ENCODE measurements at places on chromosomes 12 and 14.

GRCh38 chr12:47270782-47271664, 191.3 kb upstream of the AMIGO2 start:
- peak; percentile 63 for DNase-seq

- peak; percentile 25 for DNase-seq
These were observed at the start of gene FERMT2 for GRCh38 chr14:52950898-52951680. TSS of gene FERMT2 (minus strand) at chr14:52951050. CDS start at chr14:52950568, 482 bp downstream.

DNA sequence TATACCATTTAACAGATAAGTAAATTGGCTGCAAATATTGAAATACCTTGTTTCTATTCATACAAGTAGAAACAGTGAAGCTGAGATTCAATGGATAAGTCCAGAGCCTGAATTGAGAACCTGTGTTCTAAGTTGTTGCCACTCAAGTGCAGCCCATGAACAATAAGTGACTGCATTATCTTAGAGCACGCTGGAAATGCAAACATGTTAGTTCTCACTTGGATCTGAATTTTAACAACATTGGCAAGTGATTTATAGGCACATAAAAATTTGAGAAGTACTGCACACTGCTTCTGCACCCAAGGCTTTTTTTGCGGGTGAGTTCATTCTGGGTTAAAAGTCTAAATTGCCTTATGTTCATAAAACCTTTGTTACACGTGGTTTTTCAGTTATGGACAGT, 484.3 kb downstream of the NAV3 start:
- no peak for DNase-seq

DNA sequence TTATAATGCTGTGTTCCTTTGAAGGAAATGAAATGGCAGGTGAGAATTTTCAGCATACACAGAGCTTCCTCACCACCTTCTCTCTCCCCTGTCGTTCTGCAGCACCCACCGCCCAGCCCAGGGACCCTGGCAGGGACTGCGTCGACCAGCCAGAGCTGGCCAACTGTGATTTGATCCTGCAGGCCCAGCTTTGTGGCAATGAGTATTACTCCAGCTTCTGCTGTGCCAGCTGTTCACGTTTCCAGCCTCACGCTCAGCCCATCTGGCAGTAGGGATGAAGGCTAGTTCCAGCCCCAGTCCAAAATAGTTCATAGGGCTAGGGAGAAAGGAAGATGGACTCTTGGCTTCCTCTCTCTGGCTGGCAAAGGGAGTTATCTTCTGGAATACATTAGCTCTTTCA, 35.1 kb downstream of the PAPLN start:
- no peak for DNase-seq

- DNase-seq, result peak; percentile 38
These were observed 89.4 kb downstream of the GALNT8 start for GRCh38 chr12:4809449-4810218.

- peak; percentile 79 for DNase-seq
These were observed 35.5 kb upstream of the TSPAN9 start for GRCh38 chr12:3041558-3042164.

- no peak for DNase-seq
These were observed 209.2 kb upstream of the C14orf180 start for GRCh38 chr14:104370256-104370870.

- DNase-seq, result no peak
These were observed 240.2 kb downstream of the PAX9 start for GRCh38 chr14:36901861-36902260.

DNA sequence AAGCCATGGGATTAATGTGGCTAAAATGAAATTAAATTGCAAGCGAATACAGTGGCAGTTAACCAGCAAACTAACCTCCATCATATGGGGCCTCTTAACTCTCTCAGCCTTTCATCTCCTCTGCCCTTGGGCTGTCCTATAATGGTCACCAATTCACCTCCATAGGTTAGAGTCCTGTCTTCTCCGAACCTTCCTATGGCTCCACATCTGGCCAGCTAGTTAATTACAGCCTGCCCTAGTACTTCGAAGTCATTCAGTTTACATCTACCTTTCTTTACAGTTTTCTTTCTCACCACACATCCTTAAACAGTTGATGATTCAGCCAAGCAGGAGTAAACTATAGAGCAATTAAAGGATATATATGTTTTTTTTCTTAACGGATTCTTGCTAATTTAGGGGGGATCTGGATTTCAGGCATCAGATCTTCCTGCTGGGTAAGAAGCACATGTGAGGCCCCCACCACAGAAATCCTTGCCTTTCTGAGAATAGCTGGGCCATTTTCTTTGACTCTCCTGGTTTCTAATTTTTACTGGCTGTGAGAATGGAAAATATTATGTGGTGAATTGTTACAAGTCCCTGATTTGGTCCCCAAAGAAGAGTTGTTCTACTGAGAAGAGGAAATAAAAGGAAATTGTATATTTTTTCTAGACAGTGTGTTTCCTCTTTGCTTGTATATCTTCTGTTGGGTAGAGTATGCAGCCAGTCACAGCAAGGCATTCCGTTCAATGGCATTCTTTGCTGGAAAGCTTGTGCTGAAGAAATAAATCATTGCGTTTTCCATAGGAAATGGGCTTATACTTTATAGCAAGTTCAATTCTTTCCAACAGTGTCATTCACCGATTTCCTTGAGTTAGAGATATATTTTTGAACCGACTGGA, 16.7 kb downstream of the HMGA2 start:
- no peak for DNase-seq

DNA sequence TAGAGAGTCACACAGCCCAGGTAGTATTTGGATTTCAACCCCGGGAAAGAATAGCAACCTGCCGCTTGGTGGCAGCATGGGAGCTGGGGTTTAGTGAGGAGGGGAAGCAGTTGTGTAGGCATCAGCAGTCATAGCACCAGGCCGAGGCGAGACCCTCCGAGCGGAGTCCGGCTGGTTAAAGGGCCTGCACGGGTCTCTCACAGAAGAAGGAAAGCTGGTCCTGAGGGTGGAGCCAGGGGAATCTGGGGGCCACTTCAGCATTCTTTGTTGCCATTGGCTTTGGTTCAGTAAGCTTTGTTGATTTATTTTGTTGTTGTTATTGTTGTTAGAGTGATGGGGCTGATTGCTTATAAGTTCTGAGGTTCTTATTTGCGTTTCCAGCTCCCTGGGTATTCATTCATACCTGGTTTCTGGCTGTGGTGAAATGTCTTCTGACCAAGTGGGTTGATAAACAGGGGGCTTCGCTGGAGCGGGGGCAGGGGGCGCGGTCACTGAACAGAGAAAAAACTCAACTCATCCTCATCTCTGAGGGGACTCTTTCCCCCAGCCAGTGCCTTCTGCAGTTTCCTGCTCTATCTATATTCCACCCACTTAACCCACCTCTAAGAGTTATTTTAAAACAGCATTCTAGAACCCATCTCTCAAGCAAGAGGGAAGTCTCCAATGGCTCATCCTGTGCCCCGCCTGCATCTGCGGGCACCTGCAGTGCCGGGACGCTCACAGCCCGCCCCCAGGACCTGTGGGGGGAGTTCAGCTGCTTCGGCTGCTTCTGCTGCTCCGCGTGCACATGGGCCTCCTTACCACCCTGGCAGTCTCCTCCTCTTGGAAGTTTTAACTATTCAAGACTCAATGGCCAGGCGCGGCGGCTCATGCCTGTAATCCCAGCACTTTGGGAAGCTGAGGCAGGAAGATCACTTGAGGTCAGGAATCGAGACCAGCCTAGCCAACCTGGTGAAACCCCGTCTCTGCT, 11.6 kb downstream of the CKB start:
- DNase-seq, result no peak

DNA sequence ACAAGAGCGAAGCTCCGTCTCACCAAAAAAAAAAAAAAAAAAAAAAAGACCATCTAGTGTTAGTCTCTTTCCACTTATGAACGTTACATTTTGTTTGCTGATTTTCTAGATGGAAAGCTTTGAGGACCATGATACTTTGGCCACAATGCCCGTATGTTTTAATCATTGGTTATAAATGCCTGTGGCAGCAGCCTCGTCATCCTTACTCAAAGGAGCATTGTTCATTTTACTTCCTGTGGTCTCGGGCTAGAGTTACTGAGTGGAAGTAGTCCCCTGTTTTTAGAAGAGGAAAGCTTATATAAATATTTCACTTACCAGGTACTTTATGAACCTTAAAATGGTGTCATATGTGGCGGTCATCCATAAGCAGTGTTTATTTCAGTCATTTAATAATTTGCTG, 359.9 kb downstream of the AEBP2 start:
- no peak for DNase-seq

DNA sequence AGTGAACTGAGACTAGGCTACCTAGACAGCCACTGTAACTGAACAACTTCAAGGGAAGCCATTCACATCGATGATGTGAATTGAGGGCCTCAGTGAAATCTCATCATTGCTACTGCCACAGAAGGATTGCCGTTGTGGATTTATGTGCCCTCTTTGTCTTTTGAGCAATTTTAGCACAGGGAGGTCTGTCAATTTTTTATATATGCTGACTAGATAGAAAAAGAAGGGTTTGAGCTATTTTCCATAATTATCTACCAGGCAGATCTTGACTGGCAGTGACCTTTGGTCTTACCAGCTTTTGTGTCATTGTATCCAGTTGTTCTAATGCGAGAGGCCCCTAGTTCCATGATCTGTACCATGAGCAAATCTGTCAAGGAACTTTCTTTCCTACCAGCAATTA, 179.4 kb downstream of the ERC1 start:
- DNase-seq, result no peak

GRCh38 chr12:1117371-1117770, 126.3 kb downstream of the ERC1 start:
- DNase-seq, result no peak

GRCh38 chr12:39813776-39814175, 194.2 kb upstream of the ABCD2 start:
- no peak for DNase-seq

GRCh38 chr12:14984036-14984435, 11.2 kb downstream of the PDE6H start:
- DNase-seq, result no peak

DNA sequence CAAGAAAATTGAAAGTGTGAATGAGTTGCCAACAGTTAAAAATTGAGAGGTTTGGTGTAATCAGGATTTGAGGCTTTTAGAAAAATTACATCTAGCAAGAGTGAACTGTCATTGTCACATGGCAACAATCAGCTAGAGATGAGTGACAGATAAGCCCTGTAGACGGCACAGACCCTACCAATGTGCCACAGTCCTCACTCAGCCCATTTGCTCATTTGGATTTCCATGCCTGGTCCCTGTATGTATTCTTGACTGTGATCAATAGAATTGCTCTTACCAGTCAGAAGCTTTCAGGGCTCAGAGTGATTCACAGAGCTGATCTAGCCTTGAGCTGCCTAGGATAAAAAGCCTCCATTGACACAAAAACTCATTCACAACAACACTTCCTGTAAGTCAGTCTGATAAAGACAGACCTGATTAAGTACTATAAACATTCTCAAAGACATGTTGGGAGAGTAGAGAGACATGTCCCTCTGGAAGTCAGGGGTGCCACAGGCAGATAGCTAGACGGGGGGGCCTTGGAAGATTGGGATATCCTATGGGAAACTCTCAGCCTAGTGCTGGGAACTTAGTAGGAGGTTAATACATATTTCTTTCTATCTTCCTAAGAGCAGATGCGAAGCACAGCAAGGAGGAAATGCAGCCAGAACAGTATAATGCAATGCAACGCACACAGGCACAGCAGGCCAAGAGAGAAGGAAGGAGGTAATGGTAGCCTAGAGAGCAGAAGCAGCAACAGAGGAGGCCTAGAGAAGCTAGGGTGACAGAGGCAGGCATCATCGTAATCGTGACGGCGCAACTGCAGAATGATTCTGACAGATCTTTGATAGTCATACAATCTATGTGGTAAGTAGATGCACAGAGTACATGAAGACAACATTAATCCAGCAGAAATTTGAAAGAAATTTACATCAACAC, 2.0 kb upstream of the PELI2 start:
- peak; percentile 64 for DNase-seq

DNA sequence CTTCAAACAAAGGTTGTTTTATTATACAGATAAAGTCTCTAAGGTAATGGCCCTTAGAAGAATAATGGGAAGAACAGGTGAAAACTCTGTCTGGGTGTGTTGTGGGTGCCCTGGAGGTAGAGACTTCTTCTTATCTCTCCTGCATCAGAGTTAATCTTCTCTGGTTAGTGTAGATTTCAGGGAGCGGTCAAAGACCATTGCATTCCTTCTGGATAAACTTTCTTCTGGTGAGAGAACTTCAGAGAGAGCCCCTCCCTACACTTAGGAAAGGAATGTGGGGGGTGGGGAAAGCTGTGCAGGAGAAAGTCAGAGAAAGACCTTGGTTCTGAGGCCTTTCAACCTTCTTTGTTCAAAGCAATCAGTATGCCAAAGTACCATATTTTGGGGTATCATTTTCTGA, 658.5 kb downstream of the DIO2 start:
- no peak for DNase-seq

GRCh38 chr12:99271071-99271470, 376.5 kb upstream of the GARIN6 start:
- DNase-seq, result no peak

DNA sequence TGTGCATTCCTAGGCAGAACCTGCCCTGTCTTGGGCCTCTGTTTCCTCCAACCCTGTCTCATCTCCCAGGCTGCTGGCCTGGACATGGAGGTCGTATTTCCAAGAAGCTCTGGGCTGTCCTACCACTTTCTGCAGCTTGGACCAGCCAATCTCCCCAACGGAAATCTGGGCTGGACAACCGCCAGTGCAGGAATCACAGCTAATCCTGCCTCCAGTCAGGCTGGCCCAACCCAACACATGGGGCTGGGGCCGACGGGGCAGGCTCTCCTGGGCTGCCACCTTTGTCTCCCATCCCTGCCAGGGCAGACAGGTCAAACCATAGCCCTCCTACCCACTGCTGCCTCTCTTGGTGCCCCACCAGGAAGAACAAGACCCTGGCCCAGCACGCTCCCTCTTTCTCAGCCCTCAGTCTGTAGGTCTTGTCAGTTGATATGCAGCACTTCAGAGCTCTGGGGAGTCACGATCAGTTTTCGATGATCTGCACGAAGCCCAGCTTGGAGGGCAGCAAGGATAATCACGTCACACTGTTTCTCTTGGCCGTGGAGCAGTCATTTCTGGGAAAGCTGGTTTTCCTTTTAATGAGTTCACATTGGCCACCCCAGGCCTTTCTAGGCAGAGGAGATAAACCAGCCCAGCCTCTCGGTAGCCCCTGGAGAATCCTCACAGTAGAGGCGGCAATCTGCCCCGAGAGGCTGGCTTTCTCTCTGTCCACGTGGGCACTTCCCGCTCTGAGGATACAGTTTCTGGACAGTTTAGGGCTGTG, 195.2 kb upstream of the PRMT8 start:
- no peak for DNase-seq

DNA sequence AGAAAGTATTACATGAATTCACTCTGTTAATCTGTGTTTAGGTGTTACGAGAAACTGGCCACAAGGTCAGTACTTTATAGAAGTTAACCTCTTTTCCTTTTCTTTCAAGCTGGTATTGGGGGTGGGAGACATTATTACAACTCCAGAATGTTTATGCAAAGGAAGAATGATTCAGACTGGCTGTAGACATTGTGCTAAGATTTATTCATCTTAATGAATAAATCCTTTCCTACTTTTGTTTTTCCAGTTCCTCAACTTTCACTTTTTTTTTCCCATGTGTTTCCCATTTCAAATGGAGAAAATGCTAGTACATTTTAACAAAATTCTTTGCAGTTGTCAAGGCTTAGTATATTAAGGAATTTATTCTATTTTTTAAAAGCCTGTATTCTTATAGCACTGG, 1.3 kb downstream of the OTOGL start:
- no peak for DNase-seq
